ENCODE measurements at places on chromosomes 5 and 9.
A peak's percentile ranks its signal among the peaks of the same experiment; 100 is the strongest.

GRCh38 chr5:147454996-147455677, 54.7 kb downstream of the DPYSL3 start:
- DNase-seq: no peak

GRCh38 chr9:75239176-75239575, 150.9 kb downstream of the OSTF1 start:
- DNase-seq: peak; percentile 42

GRCh38 chr5:159230657-159231056, 21.3 kb upstream of the RNF145 start:
- DNase-seq: no peak

DNA sequence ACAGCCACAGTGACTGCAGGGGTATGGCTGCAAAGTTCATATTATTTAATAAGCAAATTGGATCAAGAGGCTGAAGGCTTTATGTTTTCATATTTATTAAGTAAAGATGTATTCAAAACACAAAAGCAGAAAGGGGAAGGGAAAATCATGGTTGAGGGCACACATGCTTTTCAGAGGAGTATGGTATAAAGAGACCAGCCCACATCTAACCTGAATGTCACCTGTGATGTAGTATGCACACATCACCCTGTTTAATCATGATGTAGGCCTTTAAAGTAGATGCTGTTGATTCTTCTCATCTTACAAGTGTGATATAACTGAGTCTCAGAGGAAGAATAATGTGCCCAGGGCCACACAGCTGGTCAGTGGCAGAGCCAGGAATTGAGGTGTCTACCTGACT, 211.8 kb downstream of the DCP2 start:
- DNase-seq: no peak

DNA sequence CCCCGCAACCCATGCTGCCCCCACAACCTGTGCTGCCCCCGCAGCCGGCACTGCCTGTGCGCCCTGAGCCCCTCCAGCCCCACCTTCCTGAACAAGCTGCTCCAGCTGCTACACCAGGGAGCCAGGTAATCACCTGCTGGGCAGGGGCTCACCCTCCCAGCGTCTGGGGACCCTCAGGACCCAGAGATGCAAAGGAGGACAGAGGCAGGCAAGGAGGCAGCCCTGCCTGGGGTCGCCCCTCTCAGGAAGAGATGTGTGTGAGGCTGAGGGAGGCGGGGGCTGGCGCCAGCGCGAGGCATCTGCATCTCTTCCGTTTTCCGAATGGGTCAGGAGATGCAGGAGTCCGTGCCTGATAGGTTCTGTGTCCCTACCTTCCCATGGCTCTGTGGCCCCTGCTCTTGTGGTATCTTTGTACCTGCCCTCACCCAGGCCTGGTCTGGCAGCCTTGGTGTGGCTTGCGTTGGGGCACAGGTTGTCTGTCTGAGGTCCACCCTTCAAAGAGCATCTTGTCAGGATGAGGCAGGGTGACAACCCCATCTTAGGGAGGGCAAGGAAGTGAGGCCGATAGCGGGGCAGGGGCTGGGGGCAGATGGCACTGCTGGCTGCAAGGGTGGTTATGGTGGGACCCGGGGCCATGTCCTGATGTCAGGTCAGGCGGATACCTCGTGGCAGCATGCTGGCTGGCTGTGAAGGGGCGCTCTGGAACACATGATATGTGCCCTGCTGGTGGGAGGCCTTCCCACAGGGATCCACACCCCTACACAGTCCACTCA, 75.7 kb downstream of the WNK2 start:
- no peak for DNase-seq

GRCh38 chr5:178416919-178417318, 173.3 kb downstream of the COL23A1 start:
- DNase-seq: no peak

GRCh38 chr5:13250464-13251291, 693.8 kb downstream of the DNAH5 start:
- DNase-seq: peak; percentile 31

DNA sequence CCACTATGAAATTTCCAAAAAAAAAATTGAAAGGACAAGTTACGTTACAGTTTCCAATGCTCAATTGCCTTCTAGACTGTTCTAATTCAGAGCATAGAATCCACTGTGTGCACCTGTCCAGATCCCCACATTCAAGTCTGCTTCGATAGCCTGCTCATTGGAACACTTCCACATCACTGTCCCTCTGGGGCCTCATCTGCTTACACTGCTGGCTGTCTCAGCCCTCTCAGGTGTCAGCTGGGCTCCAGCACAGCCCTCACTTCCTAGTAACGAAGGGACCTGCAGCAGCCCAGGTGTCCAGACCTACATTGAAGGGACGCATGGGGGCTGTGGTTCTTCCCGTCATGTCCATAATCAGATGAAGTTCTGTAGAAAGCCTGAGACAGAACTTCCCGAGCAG, 94.3 kb upstream of the EMB start:
- DNase-seq: no peak

DNA sequence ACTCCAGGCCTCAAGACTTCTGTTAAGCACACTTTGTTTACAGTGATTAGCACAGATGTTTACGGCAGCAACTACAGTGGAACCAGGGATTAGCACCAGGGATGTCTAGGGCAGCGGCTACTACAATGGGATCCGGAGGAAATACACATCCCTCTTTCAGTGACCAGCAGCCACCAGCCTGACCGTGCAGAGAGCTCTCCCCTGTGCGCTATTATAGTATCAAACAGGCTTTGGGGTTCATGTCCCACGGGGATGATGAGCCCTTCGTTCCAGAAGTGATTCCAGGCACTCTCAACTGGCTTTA, 21.5 kb downstream of the GFPT2 start:
- DNase-seq: no peak

GRCh38 chr5:153237671-153238332, 252.7 kb upstream of the GRIA1 start:
- no peak for DNase-seq

DNA sequence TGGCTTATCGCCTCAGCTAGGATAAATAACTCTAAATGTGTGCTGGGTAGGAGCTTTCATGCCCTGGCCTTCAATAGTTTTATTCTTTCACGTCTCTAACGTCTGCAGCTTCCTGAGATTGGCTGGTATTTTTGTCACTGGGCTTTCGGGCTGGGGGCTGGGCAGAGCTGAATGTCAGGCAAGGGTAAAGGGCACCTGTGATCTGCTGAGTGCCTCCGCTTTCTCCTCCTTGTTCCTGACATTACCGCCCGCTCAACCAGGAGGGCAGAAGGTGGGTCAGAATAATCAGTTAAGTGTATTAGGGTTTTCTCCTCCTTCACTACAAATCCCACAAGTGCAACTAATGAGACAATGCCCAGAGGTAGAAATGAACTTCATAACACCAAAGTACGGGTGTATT, 216.6 kb downstream of the TSSK1B start:
- no peak for DNase-seq

- no peak for DNase-seq
Observed at GRCh38 chr9:83425240-83425639, 113.0 kb downstream of the FRMD3 start.

- DNase-seq: no peak
Observed at GRCh38 chr5:172637110-172637580, 3.9 kb upstream of the NEURL1B start.

DNA sequence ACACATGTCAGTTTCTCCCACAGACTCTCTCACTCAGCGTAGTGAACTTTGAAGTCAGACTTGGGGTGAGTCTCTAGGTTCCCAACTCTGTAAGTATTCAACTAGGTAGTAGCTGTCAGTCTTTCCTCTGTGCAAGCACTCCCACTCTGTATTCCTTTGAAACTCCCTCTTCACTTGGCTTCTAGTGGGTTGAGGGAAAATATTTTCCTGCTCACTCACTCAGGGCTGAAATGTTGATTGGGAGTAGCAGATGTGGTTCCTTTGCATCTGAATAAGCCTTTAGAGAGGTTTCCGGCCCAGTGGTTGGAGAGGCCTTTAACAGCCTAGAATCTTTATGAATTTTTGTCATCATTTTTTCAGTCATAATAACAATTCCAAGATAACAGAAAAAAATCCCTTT, 18.1 kb upstream of the ARRDC3 start:
- no peak for DNase-seq

DNA sequence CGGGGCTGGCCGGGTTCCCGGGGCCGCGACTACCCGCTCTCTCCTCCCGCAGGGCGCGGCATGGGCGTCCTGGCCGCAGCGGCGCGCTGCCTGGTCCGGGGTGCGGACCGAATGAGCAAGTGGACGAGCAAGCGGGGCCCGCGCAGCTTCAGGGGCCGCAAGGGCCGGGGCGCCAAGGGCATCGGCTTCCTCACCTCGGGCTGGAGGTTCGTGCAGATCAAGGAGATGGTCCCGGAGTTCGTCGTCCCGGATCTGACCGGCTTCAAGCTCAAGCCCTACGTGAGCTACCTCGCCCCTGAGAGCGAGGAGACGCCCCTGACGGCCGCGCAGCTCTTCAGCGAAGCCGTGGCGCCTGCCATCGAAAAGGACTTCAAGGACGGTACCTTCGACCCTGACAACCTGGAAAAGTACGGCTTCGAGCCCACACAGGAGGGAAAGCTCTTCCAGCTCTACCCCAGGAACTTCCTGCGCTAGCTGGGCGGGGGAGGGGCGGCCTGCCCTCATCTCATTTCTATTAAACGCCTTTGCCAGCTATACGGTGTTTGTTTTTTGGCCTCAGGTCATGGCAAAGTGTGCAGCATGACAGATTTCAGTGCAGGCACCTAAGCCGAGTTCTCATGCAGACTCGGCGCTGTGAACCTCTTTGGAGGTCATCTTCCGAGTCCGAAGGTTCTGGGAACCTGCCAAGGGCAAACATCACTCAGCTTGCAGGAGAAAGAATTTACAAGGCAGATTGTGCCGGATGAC, 516 bp downstream of the MRPL41 start:
- no peak for DNase-seq

DNA sequence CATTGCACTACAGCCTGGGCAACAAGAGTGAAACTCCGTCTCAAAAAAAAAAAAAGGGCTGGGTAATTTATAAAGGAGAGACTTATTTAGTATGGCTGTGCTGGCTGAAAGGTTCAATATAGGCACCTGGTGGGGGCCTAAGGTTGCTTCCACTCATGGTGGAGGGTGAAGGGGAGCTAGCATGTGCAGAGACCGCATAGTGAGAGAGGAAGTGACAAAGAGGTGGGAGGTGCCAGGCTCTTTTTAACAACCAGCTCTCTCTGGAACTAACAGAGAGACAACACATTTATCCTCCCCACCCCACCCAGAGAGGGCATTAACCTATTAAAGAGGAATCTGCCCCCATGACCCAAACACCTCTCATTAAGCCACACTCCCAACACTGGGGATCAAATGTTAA, 28.9 kb upstream of the SERINC5 start:
- DNase-seq: no peak

- no peak for DNase-seq
Observed at GRCh38 chr9:73050065-73050816, 97.4 kb upstream of the ALDH1A1 start.

GRCh38 chr9:22060831-22061383, 51.8 kb upstream of the CDKN2B start:
- no peak for DNase-seq

DNA sequence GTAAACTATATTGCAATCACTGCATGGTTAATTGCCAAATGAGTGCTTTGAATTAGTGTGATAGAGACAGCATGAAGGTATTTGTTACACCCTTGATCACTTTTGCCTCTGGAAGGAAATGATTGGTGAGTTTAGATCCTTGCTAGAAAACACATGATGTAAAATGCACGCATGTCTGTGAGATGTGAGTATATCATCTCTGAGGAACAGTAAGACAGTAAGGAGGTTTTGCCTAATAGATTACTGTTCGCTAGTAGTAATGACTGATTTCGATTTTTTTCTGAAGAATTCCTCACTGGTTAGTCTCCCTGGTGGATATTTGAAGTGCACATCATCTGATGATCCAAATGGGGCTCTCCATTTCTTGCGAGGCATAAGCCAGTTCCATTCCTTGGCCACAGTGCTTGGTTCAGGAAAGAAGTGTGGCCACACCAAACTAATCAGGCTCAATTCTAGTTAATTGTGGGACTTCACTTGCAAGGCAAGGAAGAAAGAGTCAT, 156.4 kb upstream of the ADRA1B start:
- no peak for DNase-seq

DNA sequence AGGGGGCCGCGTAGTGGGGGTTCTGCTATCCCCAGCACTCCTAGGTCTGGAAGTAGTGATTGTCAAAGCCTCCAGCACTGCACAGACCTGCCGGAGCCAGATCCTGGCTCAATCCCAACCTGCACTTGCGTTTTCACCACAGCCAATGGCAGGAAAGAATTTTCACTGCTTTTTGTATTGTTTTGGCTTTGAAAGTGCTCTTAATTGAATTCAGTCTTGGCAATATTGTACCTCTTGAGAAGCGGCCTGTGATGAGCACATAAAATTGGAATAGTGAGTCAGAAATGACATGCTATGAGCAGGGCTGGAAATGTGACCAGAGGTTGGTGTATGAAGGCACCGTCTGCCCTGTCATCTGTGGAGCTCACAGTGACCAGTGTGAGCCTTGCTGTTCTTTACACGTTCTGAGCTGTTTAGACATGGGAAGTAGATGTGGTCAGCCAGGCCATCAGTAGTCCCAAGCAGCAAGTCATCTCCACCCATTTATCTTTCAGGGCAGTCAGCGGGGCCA, 41.5 kb downstream of the SECISBP2 start:
- no peak for DNase-seq

DNA sequence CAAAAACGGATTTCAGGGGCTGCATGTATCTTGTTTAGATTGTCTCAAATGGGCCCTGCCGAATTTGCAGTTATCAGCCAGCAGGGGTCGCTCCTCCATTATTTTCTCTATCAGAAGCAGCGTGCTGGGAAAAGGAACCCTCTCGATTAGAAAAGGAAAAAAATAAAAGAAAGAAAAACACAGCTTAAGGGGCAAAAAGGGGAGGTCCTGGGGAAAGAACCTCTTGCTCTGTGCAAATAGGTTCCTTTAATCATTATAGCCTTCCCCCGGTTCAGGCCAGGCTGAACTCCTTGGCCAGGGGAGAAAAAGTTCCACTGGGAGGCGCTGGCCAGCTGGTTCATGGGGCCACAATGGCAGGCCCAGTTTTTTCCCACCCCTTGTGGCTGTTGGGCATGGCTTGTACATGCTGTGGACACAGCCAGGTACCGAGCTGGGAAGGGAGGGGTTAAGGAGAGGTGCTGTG, 25.0 kb upstream of the CAPSL start:
- no peak for DNase-seq
